ENCODE measurements at places on chromosomes 4 and X.
A peak's percentile ranks its signal among the peaks of the same experiment; 100 is the strongest.

GRCh38 chr4:117893207-117893606 lies 141.1 kb upstream of the NDST3 start:
- DNase-seq = no peak

DNA sequence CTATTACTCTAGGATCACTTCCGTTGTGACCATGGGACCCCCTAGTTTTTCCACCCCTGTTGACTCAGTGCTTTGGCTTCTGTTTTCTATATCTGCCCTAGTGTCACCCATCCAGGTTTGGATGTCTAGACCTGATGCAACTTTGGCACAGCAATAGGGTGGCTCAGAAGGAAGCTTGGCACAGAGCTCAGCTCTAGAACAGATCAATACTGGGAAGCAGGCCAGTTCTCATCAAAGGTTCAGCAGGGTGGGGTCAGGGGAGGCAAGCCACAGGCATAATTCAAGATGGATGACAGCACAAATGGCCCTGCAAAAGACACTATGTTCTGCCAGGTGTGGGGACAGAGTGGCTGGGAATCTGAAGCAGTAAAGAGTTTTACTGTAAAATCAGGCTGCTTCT lies 74.2 kb upstream of the EGFL6 start:
- DNase-seq = no peak

DNA sequence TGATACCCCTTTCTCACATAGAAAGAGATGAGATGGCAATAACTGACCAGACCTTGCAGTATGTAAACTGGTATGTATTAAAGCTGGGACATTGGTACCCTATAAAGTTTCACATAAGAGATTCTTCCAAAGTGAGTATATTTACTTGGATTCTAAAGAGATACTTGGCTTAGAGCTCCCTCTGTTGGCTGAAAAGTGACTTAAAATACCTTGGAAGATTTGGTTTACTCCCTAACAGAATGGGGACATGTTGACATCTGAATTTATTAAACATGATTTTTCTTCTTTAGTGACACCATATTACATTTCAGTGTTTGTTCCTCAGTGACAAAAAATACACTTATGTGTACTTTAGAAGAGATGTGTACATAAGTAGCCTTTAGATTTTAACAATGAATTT lies 47.9 kb upstream of the RGN start:
- no peak for DNase-seq

DNA sequence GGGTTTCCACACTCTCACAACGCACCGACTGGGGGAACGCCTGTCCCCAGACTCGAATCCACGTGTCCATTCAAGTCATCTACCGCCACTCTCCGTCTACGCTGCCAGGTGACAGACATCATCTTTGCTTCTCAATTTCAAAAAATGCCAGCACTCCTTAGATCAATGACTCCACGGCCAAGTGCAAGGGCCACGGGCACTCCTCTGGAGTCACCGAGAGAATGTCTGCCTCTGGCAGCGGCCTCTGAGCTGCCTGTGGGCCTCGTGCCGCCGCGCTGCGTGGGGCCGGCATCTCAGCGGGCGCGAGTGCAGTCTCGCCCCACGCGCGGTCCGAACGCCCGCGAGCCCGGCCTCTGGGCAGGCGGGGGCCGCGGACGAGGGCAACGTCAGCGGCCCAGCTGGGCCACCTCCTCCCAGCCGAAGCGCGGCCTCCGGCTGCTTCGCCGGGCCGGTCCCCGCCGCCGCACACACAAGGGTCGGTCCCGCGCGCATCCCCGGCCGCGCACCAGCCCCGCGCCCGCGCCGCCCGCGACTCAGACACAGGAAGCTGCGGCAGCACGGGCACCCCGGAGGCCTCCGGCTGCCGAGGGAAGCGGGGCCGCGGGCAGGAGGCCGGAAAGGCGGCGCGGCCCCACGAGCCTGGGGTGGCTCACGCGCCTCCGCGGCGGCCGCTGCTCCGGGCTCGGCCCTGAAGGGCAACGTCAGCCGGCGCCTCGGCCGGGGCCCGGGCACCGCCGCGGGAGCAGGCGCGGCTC lies 450 bp downstream of the ACSL1 start:
- no peak for DNase-seq

DNA sequence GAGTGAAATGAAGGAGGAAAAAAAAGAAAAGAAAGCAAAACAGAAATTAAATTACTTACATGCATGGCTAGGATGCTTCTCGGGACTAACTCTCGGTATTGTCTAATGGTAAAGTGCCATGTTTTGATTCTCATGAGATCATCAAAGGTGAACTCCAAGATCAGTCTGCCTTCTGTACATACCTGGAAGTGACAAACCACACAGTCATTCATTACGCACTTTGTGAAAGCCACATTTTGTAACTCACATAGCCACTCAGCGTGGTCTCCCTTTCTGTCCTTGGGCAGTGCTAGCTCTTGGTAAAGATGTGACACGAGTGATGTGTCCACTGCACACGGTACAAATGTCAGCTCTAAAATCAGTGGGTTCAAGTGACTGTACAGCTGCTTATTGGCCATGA lies 309.8 kb downstream of the LDB2 start:
- no peak for DNase-seq

DNA sequence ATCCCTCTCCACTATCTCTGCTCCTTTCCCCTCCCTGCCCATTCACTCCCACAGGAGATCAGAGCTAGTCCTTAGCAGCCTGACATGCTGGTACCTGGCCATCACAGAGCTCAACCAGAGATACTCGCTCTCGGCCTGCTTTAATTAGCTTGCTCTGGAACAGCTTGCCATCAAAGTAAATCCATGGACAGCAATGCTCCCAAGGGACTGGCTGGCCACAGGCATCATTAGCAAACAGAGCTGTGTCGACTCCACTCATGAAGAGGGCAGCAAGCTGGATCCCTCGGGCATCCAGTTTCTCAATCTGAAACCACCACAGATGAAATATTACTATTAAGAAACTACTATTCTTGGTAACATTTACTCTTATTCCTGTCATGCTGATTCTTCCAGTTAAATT lies 43.4 kb upstream of the PHF8 start:
- no peak for DNase-seq

DNA sequence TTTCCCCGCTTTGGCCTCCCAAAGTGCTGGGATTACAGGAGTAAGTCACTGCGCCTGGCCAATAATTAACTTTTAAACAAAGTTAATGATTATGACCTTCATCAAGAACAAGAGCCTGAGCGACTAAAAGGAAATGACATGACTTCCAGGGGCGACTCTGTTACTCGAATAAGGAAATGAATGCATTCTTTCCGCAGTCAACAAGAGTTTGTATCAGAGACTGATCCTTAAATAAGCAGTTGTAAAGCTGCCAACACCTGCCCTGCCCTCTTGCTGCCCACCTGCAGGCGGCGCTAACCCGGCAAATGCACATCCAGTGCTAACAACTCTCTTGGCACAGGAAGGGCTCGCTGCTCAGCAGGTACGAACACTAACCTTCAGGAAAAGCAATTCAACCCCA lies 27.3 kb downstream of the WDR1 start:
- DNase-seq = peak; percentile 52

GRCh38 chr4:32199639-32200038 lies 1479.5 kb downstream of the PCDH7 start:
- no peak for DNase-seq

GRCh38 chrX:1873671-1874070 lies 258.8 kb downstream of the ASMT start:
- DNase-seq = no peak

DNA sequence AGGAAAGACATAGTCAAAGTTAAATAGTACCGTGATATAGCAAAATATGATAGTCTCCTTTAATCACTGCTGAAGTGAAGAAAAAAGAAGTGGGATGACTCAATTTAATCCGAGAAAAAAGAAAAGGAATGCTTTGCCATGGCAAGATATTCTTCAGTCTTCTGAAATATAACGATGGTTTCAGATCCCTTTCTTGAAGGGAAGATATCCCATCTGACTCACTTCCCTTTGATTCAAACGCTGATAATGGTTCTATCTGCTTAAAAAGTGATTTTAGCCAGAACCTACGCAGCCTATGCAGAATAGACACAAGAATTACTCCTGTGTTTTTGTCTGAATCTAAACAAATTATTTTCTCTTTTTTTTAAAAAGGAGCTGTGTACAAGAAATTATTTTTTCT lies 68.1 kb upstream of the FTHL17 start:
- no peak for DNase-seq

Data from chondrocyte (in vitro differentiated cells).